ENCODE measurements at places on chromosomes 16 and 17. TPM values are rescaled to one million over a fixed set of nuclear protein-coding genes. Genes with fewer than 3 reads are reported as not detected.

Gene LRRC36
- total RNA-seq: not detected

GRCh38 chr16:12026741-12027490 lies 50.4 kb downstream of the SNX29 start:
- DNase-seq: peak; percentile 73
- peak overlapping the region; percentile 57 for H3K4me3 ChIP-seq
- H3K4me1 ChIP-seq: peaks cover 32% of the 10 kb centered on the region

GRCh38 chr17:81135505-81136278 lies 29.6 kb upstream of the PVALEF start:
- H3K27ac ChIP-seq: no peak overlapping the region
- peaks cover 6% of the 10 kb centered on the region for H3K4me1 ChIP-seq
- no peak for DNase-seq

DNA sequence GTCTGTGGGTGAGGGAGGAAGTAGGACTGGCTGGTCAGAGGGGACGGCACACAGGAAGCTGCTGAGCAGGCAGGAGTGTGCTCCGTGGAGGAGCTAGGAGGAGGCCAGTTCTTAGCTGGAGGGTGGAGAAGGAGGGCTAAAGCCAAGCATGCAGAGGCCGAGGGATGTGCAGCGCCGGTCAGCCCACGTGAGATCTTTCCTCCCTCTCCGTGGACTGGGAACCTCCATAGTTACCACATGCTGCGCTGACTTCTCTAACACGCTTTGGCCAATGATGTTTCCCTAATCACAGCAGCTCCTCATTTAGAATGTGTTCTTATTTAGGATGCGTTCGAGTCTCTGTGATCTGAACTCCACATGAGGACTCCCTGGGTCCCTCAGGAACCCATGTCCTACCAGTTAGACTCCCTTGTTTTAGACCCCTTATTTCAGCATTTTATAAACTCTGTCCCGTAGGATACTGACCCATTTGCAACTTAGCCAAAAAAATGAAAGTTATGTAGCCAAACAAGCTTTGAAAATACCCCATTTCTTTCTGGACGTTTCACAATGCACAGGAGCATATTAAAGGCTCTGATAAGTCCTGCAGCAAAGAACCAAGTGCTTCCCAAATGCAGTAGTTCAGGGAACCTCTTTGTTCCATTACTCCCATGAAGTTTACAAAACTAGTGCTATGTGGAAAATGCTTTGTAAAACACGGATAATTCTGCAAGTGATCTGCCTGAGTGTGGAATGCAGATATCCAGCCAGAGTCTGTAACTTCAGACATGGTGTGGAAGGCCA lies 51.4 kb downstream of the IRF8 start:
- H3K36me3 ChIP-seq: no peaks in the 10 kb centered on the region
- no peak overlapping the region for H3K4me3 ChIP-seq
- no peak overlapping the region for H3K27ac ChIP-seq

DNA sequence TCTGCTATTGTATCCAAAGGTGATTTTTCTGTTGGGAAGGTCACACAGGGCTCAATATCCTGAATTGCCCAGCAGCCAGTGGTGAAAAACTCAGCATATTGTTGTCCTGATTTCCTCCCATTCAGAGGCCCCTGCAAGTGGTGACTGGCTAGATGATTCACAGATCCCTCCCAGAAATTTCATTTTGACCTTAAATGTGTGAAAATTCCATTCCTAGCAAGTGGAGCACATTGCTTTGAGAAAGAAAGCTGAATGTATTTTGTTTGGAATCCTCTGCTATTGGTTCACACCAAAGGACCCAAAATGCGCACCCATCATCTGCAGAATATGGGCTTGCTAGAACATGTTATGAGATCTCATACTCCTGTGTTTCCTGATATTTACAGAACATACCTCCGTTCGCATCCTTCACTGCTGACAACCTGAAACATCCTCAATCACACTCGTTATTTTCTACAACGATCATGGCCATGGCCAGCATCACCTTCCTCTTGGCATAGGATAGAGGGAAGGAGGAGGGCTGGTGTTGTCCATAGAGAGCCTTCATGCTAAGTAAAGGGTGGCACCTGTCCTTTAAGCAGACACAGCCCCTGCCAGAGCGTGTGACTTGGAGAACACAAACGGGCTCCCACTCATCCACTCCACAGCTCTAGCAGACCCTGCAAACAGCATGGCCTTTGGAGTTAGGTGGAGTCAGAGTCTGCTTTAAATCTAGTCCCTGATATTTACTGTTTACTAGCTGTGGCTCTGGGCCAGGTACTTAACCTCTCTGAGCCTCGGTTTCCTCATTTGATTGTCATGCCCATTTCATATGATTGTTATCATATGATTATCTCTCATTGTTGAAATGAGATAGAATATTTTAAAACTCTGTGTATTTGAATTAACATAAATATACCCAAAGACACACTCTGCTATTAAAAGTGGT lies 30.4 kb upstream of the NFAT5 start:
- no peaks in the 10 kb centered on the region for H3K27me3 ChIP-seq

Gene MAP1LC3B
- 348 TPM for total RNA-seq

Gene TSNAXIP1
- 1.1 TPM for total RNA-seq

DNA sequence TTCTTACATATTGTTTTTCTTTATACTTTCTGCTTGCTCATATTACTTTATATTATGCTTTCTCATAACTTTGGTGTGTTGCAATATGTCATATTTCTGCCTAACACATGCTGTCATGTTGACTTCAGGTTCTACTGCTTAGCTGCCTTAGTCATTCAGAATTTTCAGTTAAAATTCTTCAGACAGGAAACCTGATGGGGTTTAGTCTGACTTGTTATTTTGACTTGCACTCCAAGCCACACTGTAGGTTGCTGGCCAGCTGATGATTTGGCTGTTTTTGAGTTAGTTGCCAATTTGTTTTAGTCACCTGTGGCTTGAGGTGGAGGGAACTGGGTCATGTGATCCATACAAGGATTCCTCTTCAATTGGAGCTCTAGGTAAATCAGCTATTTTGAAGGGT lies 315.4 kb downstream of the MAP2K6 start:
- no peaks in the 10 kb centered on the region for H3K27me3 ChIP-seq
- DNase-seq: peak; percentile 81
- H3K27ac ChIP-seq: no peak overlapping the region
- H3K4me3 ChIP-seq: no peak overlapping the region

Gene SLC16A11
- total RNA-seq: not detected

Gene LDHD
- total RNA-seq: 0.30 TPM

Gene ENPP7
- not detected for total RNA-seq

- no peak for DNase-seq
- no peaks in the 10 kb centered on the region for H3K36me3 ChIP-seq
- H3K27me3 ChIP-seq: peaks cover 12% of the 10 kb centered on the region
- H3K27ac ChIP-seq: no peak overlapping the region
- no peak overlapping the region for H3K4me3 ChIP-seq
- H3K4me1 ChIP-seq: no peaks in the 10 kb centered on the region
Observed at GRCh38 chr16:85252461-85252860, 140.2 kb upstream of the CIBAR2 start.

DNA sequence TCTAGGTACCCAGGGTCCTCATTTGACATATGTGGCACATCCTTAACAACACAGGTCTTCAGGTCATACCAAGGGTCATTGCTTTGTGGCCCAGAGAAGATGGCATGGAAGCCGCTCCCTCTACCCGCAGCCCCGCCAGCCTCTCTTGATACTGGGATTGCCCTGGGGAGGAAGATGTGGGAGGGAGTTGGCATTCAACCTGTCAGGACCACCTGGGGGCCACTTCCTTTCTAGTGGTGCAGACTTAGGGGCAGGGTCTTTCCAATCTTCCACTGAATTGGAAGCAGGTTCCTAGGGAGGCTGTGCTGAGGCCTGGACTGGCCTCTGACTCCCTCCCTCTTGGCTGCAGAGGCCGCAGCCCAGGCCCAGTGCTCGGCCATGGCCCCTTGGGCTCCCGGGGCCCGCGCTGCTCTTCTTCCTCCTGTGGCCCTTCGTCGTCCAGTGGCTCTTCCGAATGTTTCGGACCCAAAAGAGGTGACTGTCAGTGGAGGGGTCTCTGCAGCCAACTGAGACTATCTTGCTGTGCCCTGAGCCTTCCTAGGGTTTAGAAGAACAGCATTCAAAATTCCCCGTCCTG lies 5.1 kb upstream of the HEXIM1 start:
- no peaks in the 10 kb centered on the region for H3K27me3 ChIP-seq
- DNase-seq: no peak
- no peak overlapping the region for H3K4me3 ChIP-seq
- peaks cover 14% of the 10 kb centered on the region for H3K4me1 ChIP-seq

DNA sequence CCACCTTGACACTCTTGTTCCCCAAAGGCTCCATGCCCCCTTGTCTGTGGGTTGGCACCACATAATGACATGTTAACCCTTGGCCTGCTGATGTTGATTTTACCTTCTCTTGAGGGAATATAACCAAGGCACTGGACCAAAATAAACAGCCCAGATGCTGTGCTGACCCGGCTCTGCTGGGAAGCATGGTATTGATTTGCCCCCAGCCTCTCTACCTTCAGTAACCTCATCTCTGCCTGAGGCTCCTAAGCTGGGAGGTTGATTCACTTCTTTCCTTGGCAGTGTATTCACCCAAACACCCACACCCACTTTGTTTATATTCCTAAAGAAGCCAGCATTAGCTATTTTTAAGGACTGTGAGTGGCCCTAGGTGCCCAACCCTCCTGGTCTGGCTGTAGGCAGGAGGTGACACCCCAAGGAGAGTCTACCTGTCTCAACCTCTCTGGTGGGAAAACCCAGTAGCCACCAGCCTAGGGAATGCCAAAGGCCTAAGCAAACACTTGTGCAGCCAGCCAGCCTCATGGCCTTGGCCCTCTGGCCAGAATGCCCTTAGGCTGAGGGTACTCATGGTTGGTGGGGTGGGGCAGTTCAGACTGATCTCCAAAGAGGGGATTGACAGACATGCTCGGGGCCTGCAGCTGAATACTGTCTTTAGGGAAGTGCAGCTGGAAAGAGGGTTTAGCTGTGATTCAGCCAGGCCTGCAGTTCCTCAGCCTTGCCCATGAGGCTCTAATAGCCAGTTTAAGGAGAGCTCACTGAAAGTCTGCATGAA lies 42.7 kb downstream of the GNAO1 start:
- H3K27ac ChIP-seq: no peak overlapping the region
- H3K4me3 ChIP-seq: no peak overlapping the region
- H3K27me3 ChIP-seq: no peaks in the 10 kb centered on the region
- H3K36me3 ChIP-seq: no peaks in the 10 kb centered on the region
- no peaks in the 10 kb centered on the region for H3K4me1 ChIP-seq

DNA sequence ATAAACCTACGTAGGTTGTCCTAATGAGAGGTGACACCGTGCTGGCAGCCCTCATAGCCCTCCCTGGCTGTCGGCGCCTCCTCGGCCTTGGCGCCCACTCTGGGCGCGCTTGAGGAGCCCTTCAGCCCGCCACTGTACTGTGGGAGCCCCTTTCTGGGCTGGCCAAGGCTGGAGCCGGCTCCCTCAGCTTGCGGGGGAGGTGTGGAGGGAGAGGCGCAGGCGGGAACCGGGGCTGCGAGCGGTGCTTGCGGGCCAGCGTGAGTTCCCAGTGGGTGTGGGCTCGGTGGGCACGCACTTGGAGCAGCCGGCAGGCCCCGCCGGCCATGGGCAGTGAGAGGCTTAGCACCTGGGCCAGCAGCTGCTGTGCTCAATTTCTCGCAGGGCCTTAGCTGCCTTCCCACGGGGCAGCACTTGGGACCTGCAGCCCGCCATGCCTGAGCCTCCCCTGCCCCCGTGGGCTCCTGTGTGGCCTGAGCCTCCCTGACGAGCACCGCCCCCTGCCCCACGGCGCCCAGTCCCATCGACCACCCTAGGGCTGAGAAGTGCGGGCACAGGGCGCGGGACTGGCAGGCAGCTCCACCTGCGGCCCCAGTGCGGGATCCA lies 40.1 kb upstream of the AMZ2 start:
- peaks cover 11% of the 10 kb centered on the region for H3K4me1 ChIP-seq
- no peak for DNase-seq
- no peaks in the 10 kb centered on the region for H3K27me3 ChIP-seq
- H3K27ac ChIP-seq: no peak overlapping the region
- no peak overlapping the region for H3K4me3 ChIP-seq

- no peak overlapping the region for H3K4me3 ChIP-seq
- DNase-seq: no peak
- no peak overlapping the region for H3K27ac ChIP-seq
- H3K4me1 ChIP-seq: no peaks in the 10 kb centered on the region
- H3K27me3 ChIP-seq: no peaks in the 10 kb centered on the region
- peaks cover 36% of the 10 kb centered on the region for H3K36me3 ChIP-seq
Observed at GRCh38 chr17:67068999-67069398, 24.6 kb downstream of the CACNG1 start.

Gene HOXB7
- not detected for total RNA-seq

- H3K27ac ChIP-seq: no peak overlapping the region
- H3K27me3 ChIP-seq: no peaks in the 10 kb centered on the region
- no peaks in the 10 kb centered on the region for H3K36me3 ChIP-seq
- H3K4me3 ChIP-seq: peak overlapping the region; percentile 62
Observed at GRCh38 chr17:7550344-7550743, 1.5 kb downstream of the TNFSF12 start.

Gene C1QBP
- 438 TPM for total RNA-seq

GRCh38 chr16:14539631-14540030 lies 90.4 kb downstream of the PARN start:
- no peak for DNase-seq
- H3K4me1 ChIP-seq: no peaks in the 10 kb centered on the region
- H3K4me3 ChIP-seq: no peak overlapping the region
- no peak overlapping the region for H3K27ac ChIP-seq

GRCh38 chr17:1562176-1562643 lies 382 bp downstream of the PITPNA start:
- H3K27ac ChIP-seq: peak overlapping the region; percentile 97
- H3K36me3 ChIP-seq: peaks cover 18% of the 10 kb centered on the region
- DNase-seq: no peak
- H3K4me3 ChIP-seq: peak overlapping the region; percentile 90
- H3K27me3 ChIP-seq: no peaks in the 10 kb centered on the region
- H3K4me1 ChIP-seq: peaks cover 14% of the 10 kb centered on the region

DNA sequence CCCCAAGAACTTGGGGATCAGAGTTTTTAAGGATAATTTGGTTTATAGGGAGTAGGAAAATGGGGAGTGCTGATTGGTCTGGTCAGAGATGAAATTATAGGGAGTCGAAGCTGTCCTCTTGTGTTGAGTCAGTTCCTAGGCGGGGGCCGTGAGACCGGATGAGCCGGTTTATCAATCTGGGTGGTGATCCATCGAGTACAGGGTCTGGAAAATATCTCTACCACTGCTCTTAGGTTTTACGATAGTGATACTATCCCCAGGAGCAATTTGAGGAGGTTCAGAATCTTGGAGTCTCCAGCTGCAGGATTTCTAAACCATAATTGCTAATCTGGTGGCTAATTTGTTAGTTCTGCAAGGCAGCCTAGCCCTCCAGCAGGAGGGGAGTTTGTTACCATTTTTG lies 403.4 kb downstream of the CDH11 start:
- no peak overlapping the region for H3K27ac ChIP-seq
- H3K27me3 ChIP-seq: no peaks in the 10 kb centered on the region
- no peak for DNase-seq
- H3K4me3 ChIP-seq: no peak overlapping the region

Gene PRSS53
- 4.4 TPM for total RNA-seq

Measured in MCF 10A (cell line).